ENCODE measurements at places on chromosomes 2 and 18.

GRCh38 chr2:112959109-112959812, 18.5 kb upstream of the IL36G start:
- DNase-seq = no peak

DNA sequence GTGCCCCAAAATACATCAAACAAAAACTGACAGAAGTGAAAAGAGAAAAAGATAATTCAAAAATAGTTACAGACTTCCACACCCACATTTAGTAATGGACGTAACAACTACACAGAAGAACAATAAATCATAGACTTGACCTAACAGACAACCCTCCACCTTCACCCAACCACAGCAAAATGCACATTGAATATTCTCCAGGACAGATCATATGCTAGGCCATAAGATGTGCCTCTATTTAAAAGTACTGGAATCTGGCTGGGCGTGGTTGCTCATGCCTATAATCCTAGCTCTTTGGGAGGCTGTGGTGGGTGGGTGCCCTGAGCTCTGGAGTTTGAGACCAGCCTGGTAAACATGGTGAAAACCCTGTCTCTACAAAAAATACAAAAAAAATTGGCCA, 20.0 kb downstream of the SLC66A2 start:
- DNase-seq = no peak

- DNase-seq = no peak
These were observed 65.6 kb downstream of the MRPS9 start for GRCh38 chr2:105103481-105103880.

GRCh38 chr2:109266496-109266895, 137.5 kb downstream of the SH3RF3 start:
- DNase-seq = no peak

- DNase-seq = no peak
These were observed 51.0 kb downstream of the LTBP1 start for GRCh38 chr2:32997705-32998104.

DNA sequence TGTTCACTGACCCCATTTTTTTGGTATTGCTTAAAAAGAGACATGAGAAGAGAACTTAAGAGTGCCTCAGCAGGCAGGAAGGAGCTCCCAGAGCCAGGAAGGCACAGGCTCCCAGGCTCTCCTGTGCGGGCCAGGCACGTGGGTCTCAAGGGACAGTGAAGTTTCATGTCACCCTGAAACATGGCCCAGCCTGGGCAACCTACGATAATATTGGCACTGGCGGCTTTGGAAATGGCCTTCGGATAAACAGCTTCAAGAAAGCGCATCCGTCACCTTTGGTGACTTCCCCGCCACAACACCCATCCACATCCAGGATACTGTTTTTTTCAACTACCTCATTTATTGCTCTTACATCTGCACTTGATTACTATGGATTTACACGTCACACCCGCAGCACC, 30.5 kb downstream of the PXDN start:
- DNase-seq = no peak

Data from stimulated activated CD8-positive, alpha-beta memory T cell treated with anti-CD3 and anti-CD28 coated beads, Interleukin-4, amount 100 ng/mL, for 48 hours (primary cell).